ENCODE measurements at places on chromosomes 1 and 21. TPM values are rescaled to one million over a fixed set of nuclear protein-coding genes. Genes with fewer than 3 reads are reported as not detected.

GRCh38 chr1:39268112-39268581, 63.7 kb downstream of the MACF1 start:
- no peaks in the 10 kb centered on the region for H3K36me3 ChIP-seq
- H3K4me3 ChIP-seq = peak overlapping the region; percentile 50
- H3K4me1 ChIP-seq = peaks cover 54% of the 10 kb centered on the region
- no peaks in the 10 kb centered on the region for H3K27me3 ChIP-seq
- H3K27ac ChIP-seq = peak overlapping the region; percentile 76

DNA sequence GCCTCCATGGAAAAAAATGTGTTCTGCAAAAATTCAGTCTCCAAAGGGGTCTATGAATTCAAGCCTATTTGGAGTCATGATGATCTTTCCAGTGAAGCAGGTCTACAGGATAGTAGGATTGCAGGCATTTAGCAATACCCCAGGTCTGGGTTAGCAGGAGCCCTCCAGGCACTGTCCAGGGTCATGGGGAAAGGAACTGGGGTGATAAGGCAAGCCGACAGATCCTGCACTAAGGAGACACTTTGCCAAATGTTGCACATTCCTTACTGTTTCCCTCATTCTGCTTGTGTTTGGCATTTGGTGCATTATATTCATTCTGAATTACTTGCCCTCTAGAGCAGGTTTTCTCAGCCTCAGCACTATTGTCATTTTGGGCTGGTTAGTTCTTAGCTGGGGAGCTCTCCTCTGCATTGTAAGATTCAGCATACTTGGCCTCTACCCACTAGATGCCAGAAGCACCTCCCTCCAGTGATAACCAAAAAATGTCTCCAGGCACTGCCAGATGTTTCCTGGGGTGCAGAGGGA, 333.3 kb upstream of the PLXNA2 start:
- H3K4me3 ChIP-seq = no peak overlapping the region
- no peak overlapping the region for H3K27ac ChIP-seq
- H3K36me3 ChIP-seq = no peaks in the 10 kb centered on the region
- no peaks in the 10 kb centered on the region for H3K4me1 ChIP-seq

GRCh38 chr1:94060720-94061119, 60.2 kb downstream of the ABCA4 start:
- peaks cover 14% of the 10 kb centered on the region for H3K4me1 ChIP-seq
- H3K4me3 ChIP-seq = no peak overlapping the region
- no peaks in the 10 kb centered on the region for H3K36me3 ChIP-seq
- no peaks in the 10 kb centered on the region for H3K27me3 ChIP-seq

DNA sequence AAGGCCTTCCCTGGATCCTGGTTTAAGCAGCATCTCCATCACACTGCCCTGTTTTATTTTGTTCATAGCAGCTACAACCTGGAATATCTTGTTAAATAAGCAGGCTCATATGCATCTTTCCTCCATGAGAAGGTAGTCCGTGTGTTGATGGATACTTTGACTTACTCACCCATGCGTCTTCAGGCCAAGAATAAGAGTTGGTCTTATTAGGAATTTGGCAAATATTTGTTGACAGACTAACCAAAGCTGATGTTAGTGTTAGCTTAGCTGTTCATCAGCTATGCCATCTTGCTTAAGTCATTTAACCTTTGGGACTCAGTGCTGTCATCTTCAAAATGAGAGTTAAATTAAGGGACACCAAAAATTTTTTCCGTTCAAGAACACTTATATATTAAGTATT, 59.2 kb downstream of the SASS6 start:
- no peak for DNase-seq
- H3K4me1 ChIP-seq = no peaks in the 10 kb centered on the region
- no peak overlapping the region for H3K27ac ChIP-seq
- peaks cover 57% of the 10 kb centered on the region for H3K36me3 ChIP-seq
- no peak overlapping the region for H3K4me3 ChIP-seq

- no peaks in the 10 kb centered on the region for H3K36me3 ChIP-seq
- H3K4me1 ChIP-seq = no peaks in the 10 kb centered on the region
- no peak overlapping the region for H3K4me3 ChIP-seq
- no peaks in the 10 kb centered on the region for H3K27me3 ChIP-seq
Observed at GRCh38 chr1:218813237-218813636, 360.4 kb upstream of the LYPLAL1 start.

GRCh38 chr1:15460708-15461095, 4.2 kb downstream of the CELA2A start:
- H3K4me3 ChIP-seq = no peak overlapping the region
- H3K27me3 ChIP-seq = no peaks in the 10 kb centered on the region
- H3K4me1 ChIP-seq = no peaks in the 10 kb centered on the region
- DNase-seq = no peak
- no peak overlapping the region for H3K27ac ChIP-seq

- no peak overlapping the region for H3K4me3 ChIP-seq
- no peaks in the 10 kb centered on the region for H3K36me3 ChIP-seq
- H3K4me1 ChIP-seq = peaks cover 6% of the 10 kb centered on the region
- H3K27me3 ChIP-seq = no peaks in the 10 kb centered on the region
Observed at GRCh38 chr21:33569991-33570390, 18.5 kb downstream of the DONSON start.

- H3K27me3 ChIP-seq = no peaks in the 10 kb centered on the region
- H3K4me3 ChIP-seq = no peak overlapping the region
- H3K4me1 ChIP-seq = peaks cover 19% of the 10 kb centered on the region
- DNase-seq = no peak
- no peaks in the 10 kb centered on the region for H3K36me3 ChIP-seq
Observed at GRCh38 chr1:221234791-221235190, 355.5 kb downstream of the HLX start.

- H3K27ac ChIP-seq = no peak overlapping the region
- no peak for DNase-seq
- no peaks in the 10 kb centered on the region for H3K36me3 ChIP-seq
- H3K4me3 ChIP-seq = no peak overlapping the region
- H3K27me3 ChIP-seq = no peaks in the 10 kb centered on the region
Observed at GRCh38 chr1:90522432-90522831, 194.7 kb downstream of the BARHL2 start.

STUM gene
- 0.92 TPM for total RNA-seq

SMPDL3B gene
- 0.29 TPM for total RNA-seq

KLHDC9 gene
- total RNA-seq = 0.92 TPM

TP73 gene
- total RNA-seq = 0.07 TPM

FCMR gene
- 3.7 TPM for total RNA-seq

LCE2C gene
- total RNA-seq = not detected

LCE6A gene
- not detected for total RNA-seq

SRGAP2C gene
- 2.5 TPM for total RNA-seq

FCRL6 gene
- total RNA-seq = not detected

All from gastrocnemius medialis (tissue), 4 donors.